ENCODE measurements at places on chromosomes 2 and 18. TPM values are rescaled to one million over a fixed set of nuclear protein-coding genes. Genes with fewer than 3 reads are reported as not detected.

Gene EVX2
- not detected for total RNA-seq

Gene KATNAL2
- total RNA-seq, result 12.2 TPM

Gene REG1B
- 15,911 TPM for total RNA-seq

Gene ARID5A
- 9.6 TPM for total RNA-seq

Gene ALPG
- total RNA-seq, result not detected

Gene RESP18
- not detected for total RNA-seq

Gene KCNE4
- 3.9 TPM for total RNA-seq

Gene SNRNP27
- 28.0 TPM for total RNA-seq

Gene LHCGR
- not detected for total RNA-seq

Gene SP140L
- 9.9 TPM for total RNA-seq

Gene EFHD1
- total RNA-seq, result 4.4 TPM

DNA sequence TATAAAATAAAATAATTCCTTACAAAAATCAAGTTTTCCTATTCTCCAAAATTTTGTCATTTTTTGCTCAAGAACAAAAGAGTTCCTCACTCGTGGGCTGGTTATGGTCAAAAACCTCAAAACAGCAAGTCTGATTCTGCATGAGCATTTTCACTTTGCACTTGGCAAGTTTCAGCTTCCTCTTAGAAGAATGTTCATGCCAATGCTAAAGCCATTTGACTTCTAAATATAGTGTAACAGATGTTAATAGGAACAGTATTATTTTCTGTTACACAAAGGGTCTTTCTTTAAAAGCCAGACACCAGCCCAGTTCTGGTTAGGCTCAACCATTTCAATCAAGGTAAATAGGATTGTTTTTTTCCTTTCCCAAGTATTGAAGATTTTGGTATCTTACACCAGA, 261.3 kb upstream of the CCDC68 start:
- DNase-seq, result no peak
- no peaks in the 10 kb centered on the region for H3K4me1 ChIP-seq
- no peaks in the 10 kb centered on the region for H3K36me3 ChIP-seq
- H3K4me3 ChIP-seq, result no peak overlapping the region

- no peaks in the 10 kb centered on the region for H3K36me3 ChIP-seq
- H3K27ac ChIP-seq, result no peak overlapping the region
- no peak for DNase-seq
- H3K4me3 ChIP-seq, result no peak overlapping the region
Observed at GRCh38 chr2:133633881-133634409, 65.7 kb upstream of the NCKAP5 start.

DNA sequence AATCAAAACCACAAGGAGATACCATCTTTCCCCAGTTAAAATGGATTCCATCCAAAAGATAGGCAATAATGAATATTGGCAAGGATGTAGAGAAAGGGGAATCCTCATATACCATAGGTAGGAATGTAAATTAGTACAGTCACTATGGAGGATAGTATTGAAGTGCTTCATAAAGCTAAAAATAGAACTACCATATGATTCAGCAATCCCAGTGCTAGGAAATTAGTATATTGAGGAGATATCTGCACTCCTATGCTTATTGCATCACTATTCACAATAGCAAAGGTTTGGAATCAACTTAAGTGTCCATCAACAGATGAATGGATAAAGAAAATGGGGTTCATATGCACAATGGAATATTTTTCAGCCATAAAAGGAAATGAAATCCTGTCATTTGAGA, 251.2 kb downstream of the ZNF804A start:
- no peak overlapping the region for H3K27ac ChIP-seq
- H3K36me3 ChIP-seq, result no peaks in the 10 kb centered on the region
- H3K4me3 ChIP-seq, result no peak overlapping the region

GRCh38 chr2:45649858-45650811, 1.3 kb upstream of the PRKCE start:
- H3K27ac ChIP-seq, result peak overlapping the region; percentile 99
- no peaks in the 10 kb centered on the region for H3K27me3 ChIP-seq
- DNase-seq, result peak; percentile 82
- H3K36me3 ChIP-seq, result no peaks in the 10 kb centered on the region
- peak overlapping the region; percentile 41 for H3K4me3 ChIP-seq

GRCh38 chr2:65863713-65864112, 431.3 kb upstream of the SPRED2 start:
- no peaks in the 10 kb centered on the region for H3K36me3 ChIP-seq
- H3K4me3 ChIP-seq, result no peak overlapping the region
- no peak for DNase-seq
- no peaks in the 10 kb centered on the region for H3K4me1 ChIP-seq
- no peaks in the 10 kb centered on the region for H3K27me3 ChIP-seq
- H3K27ac ChIP-seq, result no peak overlapping the region

GRCh38 chr2:192190474-192190873, 4.3 kb downstream of the TMEFF2 start:
- H3K4me3 ChIP-seq, result no peak overlapping the region
- no peak overlapping the region for H3K27ac ChIP-seq
- no peak for DNase-seq

- peaks cover 9% of the 10 kb centered on the region for H3K4me1 ChIP-seq
- no peak overlapping the region for H3K4me3 ChIP-seq
- peaks cover 4% of the 10 kb centered on the region for H3K27me3 ChIP-seq
- H3K27ac ChIP-seq, result no peak overlapping the region
Observed at GRCh38 chr2:27713201-27713600, 49.5 kb downstream of the SLC4A1AP start.

GRCh38 chr18:76656925-76657827, 162.1 kb upstream of the ZNF516 start:
- no peak overlapping the region for H3K4me3 ChIP-seq
- H3K27me3 ChIP-seq, result no peaks in the 10 kb centered on the region
- DNase-seq, result no peak
- no peaks in the 10 kb centered on the region for H3K36me3 ChIP-seq

- no peak overlapping the region for H3K27ac ChIP-seq
- no peaks in the 10 kb centered on the region for H3K36me3 ChIP-seq
- DNase-seq, result no peak
- peaks cover 20% of the 10 kb centered on the region for H3K4me1 ChIP-seq
- no peaks in the 10 kb centered on the region for H3K27me3 ChIP-seq
- H3K4me3 ChIP-seq, result no peak overlapping the region
Observed at GRCh38 chr2:42663828-42664227, 95.4 kb downstream of the MTA3 start.

- H3K27ac ChIP-seq, result no peak overlapping the region
- DNase-seq, result no peak
- H3K36me3 ChIP-seq, result no peaks in the 10 kb centered on the region
- H3K4me3 ChIP-seq, result no peak overlapping the region
- H3K4me1 ChIP-seq, result no peaks in the 10 kb centered on the region
Observed at GRCh38 chr18:21163647-21164547, 52.3 kb upstream of the ROCK1 start.

DNA sequence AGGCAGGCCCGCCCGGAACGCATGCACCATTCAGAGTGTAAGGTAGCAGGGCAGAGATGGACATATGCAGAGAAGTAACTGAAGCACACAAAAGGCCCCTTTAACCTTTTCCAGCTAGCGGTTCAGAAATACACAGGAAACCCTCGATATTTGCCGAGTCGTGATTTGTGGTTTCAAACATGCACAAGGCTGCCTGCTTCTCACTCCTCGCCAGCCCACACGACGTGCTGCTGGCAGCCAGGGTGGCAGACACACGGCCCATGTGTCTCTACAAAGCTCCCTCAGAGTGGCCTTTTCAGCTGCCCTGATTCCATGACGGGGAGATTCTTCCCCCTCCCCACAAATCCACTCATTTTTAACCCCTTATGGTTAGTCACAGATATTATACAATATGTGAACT, 23.6 kb downstream of the ZBTB7C start:
- DNase-seq, result no peak
- no peaks in the 10 kb centered on the region for H3K4me1 ChIP-seq
- no peak overlapping the region for H3K4me3 ChIP-seq
- H3K27me3 ChIP-seq, result no peaks in the 10 kb centered on the region

DNA sequence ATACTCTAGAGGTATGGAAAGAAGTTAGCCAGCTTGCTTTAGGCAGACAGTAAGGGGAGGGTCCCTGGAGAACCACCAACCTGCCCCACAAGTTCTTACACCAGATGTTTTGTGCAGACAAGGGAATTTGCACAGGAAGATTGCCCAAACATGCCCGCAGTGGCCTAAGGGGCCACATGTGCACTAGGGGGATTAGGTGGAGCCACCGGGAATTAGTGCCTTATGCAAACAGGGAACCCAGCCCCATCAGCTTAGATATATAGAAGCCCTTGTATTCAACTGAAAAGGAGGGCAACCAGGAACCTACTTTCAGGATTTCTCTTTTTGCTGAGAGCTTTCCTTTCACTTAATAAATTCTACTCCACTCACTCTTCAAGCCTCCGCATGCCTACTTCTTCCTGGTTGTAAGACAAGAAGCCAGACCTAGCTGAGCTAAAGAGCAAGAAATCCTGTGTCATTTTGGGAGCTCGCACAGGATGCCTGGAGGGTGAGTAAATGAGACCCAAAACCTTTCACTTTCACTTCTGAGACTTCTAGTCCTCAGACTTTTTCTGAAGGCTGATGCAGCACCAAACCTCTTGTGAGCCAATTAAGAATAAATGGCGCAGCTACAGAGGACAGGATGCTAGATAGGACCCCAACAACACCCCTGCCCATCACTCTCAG, 146.3 kb downstream of the GCA start:
- H3K4me3 ChIP-seq, result no peak overlapping the region
- peaks cover 11% of the 10 kb centered on the region for H3K4me1 ChIP-seq
- no peaks in the 10 kb centered on the region for H3K27me3 ChIP-seq
- no peak for DNase-seq
- no peak overlapping the region for H3K27ac ChIP-seq

DNA sequence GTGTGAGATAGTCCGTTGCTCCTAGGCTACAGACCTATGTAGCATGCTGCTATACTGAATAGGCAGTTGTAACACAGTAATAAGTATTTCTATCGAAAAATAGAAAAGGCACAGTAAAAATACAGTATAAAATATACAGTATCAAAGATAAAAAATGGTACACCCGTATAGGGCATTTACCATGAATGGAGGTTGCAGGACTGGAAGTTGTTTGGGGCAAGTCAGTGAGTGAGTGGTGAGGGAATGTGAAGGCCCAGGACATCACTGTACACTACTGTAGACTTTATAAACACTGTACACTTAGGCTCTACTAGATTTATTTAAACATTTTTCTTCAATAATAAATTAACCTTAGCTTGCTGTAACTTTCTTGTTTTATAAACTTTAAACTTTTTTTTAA, 3.5 kb downstream of the MAP3K20 start:
- no peaks in the 10 kb centered on the region for H3K27me3 ChIP-seq
- DNase-seq, result no peak
- H3K4me1 ChIP-seq, result peaks cover 25% of the 10 kb centered on the region
- H3K27ac ChIP-seq, result no peak overlapping the region

GRCh38 chr2:29388071-29388470, 272.9 kb downstream of the CLIP4 start:
- no peaks in the 10 kb centered on the region for H3K27me3 ChIP-seq
- no peak for DNase-seq
- no peaks in the 10 kb centered on the region for H3K36me3 ChIP-seq
- no peak overlapping the region for H3K4me3 ChIP-seq

DNA sequence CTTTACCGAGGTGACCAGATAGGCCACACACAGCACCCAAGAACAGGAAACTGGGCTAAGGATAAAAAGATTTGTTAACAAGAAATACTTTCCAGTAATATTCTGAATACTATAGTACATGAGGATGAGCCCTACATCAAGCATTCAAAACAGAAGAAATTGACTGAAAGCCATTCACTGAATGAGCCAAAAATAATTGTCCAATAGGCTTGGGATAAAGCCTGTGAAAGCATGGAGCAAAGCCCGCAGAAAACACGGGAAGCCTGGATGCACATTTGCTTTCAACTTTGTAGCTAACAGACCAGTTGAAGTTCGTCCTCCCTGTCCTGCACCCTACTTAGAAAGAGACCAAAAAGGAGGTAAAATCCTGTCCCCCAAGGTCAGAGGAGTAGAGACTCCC, 56.3 kb downstream of the DIPK1C start:
- H3K36me3 ChIP-seq, result no peaks in the 10 kb centered on the region
- H3K27me3 ChIP-seq, result no peaks in the 10 kb centered on the region
- peaks cover 10% of the 10 kb centered on the region for H3K4me1 ChIP-seq

DNA sequence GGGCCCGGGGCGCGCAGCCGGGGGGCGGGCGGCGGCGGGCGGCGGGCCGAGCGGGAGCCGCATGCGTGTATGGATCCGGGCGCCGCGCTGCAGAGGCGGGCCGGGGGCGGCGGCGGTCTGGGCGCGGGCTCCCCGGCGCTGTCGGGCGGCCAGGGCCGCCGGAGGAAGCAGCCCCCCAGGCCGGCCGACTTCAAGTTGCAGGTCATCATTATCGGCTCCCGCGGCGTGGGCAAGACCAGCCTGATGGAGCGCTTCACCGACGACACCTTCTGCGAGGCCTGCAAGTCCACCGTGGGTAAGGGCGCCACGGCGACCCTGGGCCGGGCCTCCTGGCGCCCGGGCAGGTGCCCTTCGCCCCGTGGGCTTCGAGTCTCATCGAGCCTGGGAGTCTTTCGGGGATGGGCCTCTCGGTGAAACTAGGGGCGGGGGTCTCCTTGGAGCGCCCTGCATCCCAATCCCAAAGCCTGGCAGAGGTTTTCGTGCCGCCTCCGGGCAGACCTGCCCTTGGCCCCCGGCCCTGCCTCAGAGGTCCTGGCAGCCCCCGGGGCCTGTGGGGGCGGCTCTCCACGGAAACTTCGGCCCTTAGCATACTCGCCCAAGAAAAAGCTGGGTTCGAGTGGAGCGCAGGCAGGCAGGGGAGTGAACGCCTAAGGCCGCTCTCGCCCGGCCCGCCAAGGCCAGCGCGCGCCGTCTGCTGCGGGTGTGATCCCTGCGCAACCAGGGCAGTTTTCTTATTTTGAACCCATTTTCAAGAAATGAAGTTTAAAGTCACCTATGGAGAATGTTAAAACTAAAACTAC, 622 bp downstream of the RAB12 start:
- no peaks in the 10 kb centered on the region for H3K27me3 ChIP-seq
- H3K36me3 ChIP-seq, result no peaks in the 10 kb centered on the region
- no peak for DNase-seq
- H3K4me3 ChIP-seq, result peak overlapping the region; percentile 79
- H3K4me1 ChIP-seq, result peaks cover 30% of the 10 kb centered on the region

DNA sequence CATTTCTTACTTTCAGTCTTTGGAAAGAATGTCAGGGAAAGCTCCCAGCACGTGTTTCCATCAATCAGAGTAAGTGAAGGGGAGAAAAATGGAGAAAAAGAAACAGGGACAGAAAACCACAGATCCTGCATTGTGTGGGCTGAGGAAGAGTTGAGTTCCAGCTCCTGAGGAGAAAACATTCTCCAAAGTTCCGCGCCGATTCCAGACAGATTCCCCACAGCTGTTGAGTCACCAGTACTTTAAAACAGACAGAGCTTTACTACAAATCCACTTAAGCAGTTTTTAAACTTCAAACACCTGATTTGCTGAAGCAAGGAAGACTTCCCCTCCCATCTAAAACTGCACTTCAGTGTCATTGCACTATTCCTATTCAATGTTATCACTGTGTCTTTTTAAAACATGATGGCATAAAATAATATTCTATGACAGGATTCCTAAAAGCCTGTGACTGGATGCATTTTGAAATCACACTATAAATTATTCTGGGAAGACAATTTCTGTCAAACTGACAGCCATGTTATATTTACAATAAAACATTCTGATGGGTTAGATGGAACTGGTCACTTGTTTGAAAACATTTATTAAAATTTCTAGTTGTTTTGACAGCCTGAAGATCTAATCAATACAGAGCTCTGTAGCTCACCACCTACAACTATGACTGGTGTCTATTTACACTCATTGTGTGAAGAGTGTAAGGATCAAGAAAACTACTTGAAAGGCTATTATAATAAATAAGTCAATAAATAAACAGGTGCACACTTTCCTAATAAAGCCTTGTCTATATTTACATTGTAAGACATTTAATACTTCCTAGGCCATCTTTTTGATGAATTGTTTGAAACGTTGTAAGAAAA, 40.9 kb downstream of the TCF4 start:
- no peaks in the 10 kb centered on the region for H3K4me1 ChIP-seq
- H3K27ac ChIP-seq, result no peak overlapping the region
- no peak overlapping the region for H3K4me3 ChIP-seq
- no peaks in the 10 kb centered on the region for H3K36me3 ChIP-seq
- peak; percentile 16 for DNase-seq
